ENCODE measurements at places on chromosomes 16 and 17. TPM values are rescaled to one million over a fixed set of nuclear protein-coding genes. Genes with fewer than 3 reads are reported as not detected.

DNA sequence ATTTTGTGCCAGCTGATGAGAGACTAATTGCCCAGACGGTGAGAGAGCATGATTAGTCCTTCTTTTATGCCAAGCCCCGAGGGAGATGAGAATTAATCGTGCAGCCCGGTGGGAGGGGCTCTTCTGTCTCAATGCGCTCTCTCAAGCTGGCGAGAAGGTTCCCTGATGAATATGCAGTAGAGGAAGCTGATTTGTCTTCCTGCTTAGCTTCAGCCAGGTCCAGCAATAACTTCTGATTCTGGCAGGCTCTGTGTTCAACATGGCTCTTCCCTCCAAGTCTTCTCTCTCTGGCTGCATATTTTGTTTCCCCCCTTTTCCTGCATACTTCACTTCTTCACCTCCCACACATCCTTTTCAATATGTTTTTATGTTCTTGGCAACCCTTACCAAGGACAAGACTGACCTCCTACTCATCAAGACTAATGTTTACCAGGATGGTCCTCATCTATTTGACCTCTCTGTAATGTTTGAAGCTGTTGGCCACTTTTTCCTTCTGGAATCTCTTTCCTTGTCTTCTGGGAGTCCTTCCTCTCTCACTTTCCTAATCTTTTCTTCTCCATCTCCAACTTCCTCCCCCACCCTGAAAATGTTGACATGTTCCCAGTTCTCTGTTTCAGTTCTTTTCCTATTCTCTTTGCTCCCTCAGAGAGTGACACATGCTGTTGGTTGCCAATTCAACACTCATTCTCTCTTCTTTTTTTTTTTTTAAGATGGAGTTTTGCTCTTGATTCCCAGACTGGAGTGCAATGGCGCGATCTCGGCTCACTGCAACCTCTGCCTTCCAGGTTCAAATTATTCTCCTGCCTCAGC is 33.1 kb downstream of the ARL4D start:
- DNase-seq = no peak

TPSD1 gene
- polyA plus RNA-seq = not detected

KRTAP3-1 gene
- polyA plus RNA-seq = not detected

- DNase-seq = no peak
Observed at GRCh38 chr17:70271672-70272071, 102.3 kb downstream of the KCNJ2 start.

SDK2 gene
- polyA plus RNA-seq = 10.0 TPM

GRCh38 chr16:70395345-70395901 is 43.5 kb downstream of the ST3GAL2 start:
- DNase-seq = peak; percentile 21

DNA sequence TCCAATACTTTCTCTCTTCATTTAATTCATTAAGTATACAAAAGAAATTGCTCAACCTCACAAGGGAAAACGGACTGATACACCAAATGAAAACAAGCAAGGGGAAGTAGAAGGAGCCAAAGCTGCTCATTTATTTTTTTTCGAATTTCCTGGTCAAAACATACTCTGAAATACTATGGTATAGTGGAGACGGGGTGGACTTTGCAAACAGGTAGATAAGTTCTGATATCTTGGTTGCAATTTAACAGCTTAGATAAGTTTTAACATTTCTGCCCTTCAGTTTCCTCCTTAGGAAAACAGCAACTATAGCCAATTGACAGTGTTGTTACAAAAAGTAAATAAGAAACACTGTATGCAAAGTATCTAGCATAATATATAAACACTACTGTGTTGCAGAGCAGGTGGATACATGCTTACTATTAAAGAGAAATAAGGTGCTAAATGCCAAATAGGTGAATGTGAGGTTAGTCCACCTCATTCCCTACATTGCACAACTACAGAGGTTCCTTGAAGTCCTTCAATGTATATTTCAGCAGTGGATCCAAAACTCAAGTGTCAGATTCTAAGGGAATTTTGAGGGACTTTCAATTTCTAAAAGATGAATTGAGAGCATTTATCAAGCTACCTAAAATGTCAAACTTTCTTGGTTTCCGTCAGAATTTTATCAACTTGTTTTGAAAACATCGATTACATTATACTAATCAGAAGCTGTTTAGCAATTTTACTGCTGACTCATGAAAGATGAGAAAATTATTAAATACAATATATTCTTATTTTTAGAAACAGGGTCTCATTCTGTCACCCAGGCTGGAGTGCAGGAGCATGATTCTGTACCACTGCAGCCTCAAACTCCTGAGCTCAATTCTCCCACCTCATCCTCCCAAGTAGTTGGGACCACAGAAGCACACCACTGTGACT is 11.0 kb downstream of the CCDC47 start:
- no peak for DNase-seq

GRCh38 chr17:31417051-31417792 is 25.7 kb downstream of the RAB11FIP4 start:
- DNase-seq = no peak

RASL10B gene
- polyA plus RNA-seq = 17.1 TPM

WNK4 gene
- 9.1 TPM for polyA plus RNA-seq

STAC2 gene
- 5.0 TPM for polyA plus RNA-seq

GRCh38 chr16:24999088-24999670 is 16.0 kb downstream of the ARHGAP17 start:
- DNase-seq = no peak

GRCh38 chr17:61770752-61771533 is 92.4 kb downstream of the BRIP1 start:
- no peak for DNase-seq

DNA sequence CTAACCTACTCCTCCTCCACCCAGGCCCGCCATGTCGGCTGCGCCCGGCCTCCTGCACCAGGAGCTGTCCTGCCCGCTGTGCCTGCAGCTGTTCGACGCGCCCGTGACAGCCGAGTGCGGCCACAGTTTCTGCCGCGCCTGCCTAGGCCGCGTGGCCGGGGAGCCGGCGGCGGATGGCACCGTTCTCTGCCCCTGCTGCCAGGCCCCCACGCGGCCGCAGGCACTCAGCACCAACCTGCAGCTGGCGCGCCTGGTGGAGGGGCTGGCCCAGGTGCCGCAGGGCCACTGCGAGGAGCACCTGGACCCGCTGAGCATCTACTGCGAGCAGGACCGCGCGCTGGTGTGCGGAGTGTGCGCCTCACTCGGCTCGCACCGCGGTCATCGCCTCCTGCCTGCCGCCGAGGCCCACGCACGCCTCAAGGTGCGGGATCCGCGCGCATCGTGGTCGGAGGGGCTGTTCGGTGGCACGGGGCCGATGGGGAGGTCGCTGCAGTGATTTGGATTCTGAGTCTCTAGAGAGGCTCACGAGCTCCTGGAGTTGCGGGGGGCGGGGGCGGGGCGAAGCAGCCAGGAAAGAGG is 878 bp downstream of the TRIM72 start:
- no peak for DNase-seq

- no peak for DNase-seq
Observed at GRCh38 chr17:77366206-77366557, 225.4 kb downstream of the SEC14L1 start.

- DNase-seq = no peak
Observed at GRCh38 chr16:87693827-87694226, 72.0 kb downstream of the KLHDC4 start.

- no peak for DNase-seq
Observed at GRCh38 chr17:28370744-28371103, 617 bp upstream of the VTN start.

- DNase-seq = no peak
Observed at GRCh38 chr16:88972349-88972748, 4.7 kb downstream of the CBFA2T3 start.

- no peak for DNase-seq
Observed at GRCh38 chr17:59859444-59860025, 33.2 kb downstream of the TUBD1 start.

ERN2 gene
- 0.51 TPM for polyA plus RNA-seq

DNA sequence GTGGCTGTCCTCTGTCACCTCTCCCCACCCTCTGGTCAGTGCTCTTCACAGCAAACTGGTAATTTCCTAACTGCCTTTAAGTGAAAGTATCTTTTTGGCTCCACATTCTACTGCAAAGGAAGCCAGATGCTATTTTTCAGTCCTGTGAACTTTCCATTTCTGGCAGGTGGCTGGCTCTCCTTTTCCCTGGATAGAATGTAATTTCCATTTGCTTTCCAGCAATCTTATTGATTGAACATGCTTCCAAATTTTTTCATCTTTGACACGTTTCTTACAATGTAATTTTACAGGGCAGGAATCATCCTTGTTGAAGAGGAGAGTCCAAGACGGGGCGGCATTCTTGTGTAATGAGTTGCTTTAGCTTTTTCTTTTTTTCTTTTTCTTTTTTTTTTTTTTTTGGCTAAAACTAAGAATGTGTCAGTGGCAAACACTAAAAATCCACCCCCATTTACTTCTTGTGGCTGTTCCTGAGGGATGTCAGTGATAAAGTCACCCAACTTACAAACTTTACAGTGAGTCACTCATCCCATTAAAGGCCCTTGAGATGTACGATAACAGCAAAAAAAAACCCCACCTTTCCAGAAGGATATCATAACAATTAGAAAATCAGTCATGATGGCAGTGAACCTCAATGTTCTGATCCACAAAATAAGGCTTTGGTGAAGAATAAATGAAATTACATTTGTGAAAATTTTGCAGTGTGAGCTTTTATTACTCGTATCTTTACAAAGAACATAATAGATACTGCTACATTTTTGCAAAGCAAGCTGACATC is 29.4 kb upstream of the PRKCA start:
- no peak for DNase-seq

DNA sequence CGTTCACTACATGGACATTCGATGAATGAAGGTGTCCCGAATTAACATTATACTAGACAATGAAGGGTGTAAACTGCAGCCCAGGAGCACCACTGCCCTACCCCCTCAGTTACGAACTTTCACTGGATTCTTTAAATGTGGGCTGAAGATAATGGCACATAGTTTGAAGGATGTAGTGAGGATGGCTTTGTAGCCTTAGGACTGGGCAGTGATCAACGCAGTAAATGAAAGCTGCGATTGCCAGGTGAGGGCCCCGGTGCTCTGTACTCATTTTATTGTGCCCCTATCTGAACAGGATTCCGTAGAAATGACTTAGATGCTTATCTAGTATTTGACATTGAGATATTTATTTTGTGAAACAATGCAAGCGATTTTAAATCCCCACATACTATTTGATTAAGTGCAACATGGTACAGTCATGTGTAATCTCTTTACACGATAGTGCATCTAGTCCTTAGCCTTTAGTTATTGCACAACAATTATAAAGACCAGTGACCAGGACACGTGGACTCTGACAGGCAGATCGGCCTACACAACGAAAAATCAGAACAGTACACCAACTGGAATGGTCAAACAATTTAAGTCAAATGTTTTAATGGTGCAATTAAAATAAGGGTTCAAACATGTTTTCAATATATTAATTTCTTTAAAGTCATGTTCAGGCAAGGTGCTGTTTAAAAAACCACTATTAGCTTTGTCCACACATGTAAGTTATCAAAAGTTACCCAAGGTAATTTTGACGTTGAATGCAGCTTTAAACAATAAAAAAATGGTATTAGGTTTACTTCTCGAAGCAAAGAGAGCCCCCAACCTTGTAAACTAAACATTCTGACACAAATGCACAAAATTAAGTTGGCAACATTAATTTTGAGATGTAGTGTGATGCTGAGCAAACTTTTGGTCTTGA is 17.4 kb upstream of the ERN1 start:
- no peak for DNase-seq

DNA sequence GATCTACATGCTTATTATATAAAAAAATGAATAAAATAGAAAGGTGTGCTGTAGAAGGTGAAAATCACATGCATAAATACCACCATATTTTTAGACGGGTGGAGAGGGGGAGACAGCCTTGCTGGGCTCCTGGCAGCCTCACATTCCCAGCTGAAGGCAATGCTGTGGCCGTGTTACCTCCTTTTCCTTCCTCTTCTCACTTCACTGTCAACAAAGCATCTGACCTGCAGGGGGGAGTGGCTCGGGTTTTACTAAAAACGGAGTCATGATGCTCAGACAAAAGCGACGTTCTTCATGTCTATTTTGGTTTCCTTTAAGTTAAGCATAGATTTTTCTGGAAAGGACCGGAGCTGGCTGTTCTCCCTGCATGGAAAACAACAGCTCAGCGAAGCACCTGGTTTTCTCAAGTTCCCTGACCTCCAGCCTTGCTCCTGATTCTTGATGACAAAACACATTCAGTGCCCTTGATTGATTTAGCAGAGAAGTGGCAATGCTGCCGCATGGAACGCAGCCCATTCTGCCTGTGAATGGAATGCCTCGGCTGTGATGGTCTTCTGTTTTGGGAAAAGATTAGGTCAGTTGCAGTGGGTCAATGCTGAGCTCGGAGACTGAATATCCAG is 5.5 kb upstream of the RPTOR start:
- no peak for DNase-seq

GRCh38 chr17:60656499-60656898 is 21.2 kb upstream of the BCAS3 start:
- DNase-seq = no peak

DNA sequence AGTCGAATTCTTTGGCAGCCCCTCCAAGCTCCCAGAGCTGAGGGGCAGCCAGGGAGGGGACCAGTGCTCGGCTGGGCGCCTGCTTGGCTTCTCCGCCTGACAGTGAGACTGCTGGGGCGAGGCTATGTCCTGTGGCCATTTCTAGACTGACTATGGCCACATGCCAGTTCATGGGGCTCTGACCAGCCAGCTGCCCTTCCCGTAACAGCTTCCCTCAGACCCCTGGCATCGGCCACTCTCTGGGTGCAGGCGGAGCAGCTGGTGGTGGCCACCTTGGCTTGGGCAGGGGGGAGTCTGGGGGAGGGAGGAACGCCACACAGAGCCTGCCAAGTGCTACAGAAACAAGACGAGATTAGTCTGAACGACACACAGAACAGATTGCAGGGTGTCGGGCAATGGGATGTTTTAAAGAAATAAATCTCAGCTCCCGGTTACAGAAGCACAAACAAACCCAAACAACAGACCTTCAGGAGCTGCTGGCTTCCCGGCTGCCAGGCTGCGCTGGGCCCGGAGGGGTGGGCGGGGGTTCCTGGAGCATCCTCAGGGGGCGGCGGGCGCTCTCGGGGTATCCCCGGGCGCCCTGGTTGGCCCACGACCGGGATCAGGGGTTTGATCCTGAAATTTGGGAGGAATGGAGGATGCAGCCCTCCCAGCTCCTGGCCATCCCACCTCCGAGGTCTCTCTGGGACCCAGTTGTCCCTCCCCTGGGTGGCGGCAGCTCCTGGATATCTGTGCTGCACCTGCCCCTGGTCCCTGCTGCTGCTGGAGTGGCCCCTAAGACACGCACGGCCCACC is 34.5 kb downstream of the TBC1D16 start:
- no peak for DNase-seq

DNA sequence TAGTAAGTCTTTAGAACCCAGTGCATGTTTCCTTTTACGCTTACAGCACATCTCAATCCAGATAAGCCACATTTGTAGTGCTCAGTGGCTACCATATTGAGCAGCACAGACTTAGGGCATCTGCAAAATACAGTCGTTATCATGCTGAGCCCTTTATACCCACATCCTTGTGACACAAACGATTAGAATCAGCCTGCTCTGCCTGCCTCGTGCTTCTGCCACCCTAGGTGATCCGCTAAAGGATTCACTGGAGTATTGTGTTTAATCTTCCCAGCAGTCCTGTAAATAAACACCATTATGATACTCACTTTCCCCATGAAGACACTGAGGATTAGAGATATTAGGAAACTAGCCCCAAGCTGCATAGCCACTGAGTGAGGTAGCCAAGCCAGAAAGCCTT is 51.3 kb upstream of the FA2H start:
- DNase-seq = no peak

- no peak for DNase-seq
Observed at GRCh38 chr16:17803625-17804410, 333.1 kb upstream of the XYLT1 start.

CRHR1 gene
- 0.19 TPM for polyA plus RNA-seq

GIT1 gene
- polyA plus RNA-seq = 56.0 TPM

Data from renal pelvis (tissue), 12 donors.